ENCODE measurements at places on chromosomes 5 and 9.
A peak's percentile ranks its signal among the peaks of the same experiment; 100 is the strongest.

DNA sequence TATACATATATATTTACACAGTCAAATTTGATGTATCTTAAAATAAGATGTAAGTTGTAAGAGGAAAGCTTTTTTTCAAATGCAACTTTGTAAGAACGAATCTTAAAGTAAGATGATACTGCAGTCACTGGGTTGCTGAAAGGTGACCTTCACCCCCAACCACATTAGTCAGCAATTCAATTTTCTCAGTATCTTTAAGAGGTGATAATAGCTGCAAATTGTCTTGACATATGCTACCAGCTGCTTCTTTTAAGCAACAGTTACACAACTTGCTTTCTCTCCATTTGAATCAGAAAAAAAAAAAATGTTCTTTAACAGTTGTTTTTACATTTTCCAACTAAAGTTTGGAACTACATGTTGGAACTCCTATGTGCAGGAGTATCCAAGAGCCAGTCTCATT, 246.6 kb upstream of the CCNG1 start:
- DNase-seq = no peak

DNA sequence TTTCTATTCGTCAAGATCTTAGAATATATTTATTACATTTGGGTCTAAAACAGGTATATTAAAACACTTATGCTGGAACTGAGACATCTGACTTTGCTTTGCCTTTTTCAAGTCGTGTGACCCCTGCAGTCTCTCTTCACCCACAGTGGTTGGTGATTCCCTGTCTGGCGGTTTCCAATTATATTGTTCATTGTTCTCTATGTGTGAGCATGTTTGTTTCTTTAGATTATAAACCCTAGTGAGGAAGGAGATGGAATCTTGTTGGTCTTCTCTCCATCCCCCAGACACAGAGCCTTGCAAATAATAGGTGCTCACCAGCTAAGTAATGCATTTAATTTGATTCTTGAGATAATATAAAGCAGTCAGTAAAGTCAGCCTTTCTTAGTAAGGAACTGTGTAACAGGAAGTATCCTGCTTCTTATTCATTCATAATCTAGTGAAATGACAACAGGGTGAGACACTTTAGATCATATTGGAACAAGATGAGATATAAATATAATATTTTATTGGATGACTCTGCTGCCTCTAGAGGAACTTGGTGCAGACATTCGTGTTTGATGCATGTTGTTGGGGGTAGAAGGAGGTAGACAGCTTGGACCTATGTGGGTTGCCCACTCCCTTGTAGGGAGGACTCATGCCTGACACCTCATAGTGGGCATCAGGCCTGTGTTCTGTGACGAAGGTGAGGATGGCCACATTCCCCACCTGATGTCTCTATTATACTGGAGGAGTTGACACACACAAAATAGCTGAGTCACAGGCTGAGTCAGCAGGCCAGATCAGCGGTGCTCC, 88.1 kb downstream of the FGF1 start:
- peak; percentile 82 for DNase-seq

DNA sequence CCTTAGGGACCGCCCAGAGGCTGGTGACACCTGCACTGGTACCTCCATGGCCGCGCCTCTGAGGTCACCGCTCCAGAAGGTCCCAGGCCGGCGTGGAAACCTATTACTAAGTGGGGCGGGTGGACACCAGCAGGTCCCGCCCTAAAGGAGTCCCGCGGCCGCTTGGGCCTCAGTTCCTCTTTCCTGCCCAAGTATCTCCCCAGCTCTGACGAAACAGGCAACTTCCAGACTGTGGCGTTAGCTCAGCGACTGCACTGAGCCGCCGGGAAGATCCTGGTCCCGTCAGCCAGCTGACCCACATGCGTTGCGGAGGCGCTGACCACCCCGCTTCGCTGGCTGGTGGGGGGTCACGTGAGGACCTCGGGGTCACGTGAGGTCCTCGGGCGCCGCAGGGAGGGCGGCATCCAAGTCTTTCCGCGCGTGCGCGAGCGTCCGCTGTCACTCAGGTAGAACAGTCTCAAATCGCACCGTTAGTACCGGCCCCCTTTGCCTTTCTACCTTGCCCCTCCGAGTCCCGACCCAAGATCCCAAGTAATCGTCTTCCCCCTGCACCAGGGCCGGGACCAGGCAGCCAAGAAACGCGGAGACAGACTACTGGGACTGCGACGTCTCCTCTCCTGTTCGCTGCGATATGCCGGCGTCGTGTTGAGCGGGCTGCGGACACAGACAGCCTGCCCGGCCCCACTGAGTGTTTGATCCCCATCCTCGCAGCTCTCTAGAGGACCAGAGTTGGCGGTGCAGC, 53.7 kb upstream of the KDM4C start:
- DNase-seq = peak; percentile 92

DNA sequence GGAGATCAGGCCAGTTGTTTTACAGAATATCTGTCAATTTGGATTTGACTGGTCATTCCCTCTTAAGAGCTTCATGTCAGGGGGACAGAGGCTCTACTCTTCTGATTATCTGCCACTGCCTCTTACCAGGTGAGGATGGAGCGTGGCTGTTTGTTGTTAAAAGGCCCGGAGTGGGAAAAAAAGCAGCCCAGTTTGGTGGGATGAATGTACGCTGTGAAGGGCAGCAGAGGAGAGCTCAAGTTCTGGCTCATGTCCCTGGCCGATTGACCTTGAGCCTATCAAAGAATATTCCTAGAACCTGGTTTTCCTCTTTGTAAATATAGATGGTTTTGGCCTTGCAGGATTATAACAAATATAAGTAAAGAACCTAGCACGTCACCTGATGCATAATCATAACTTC, 16.3 kb upstream of the SHB start:
- DNase-seq = no peak

- no peak for DNase-seq
These were observed 1016.4 kb upstream of the DMAC1 start for GRCh38 chr9:8815931-8816330.

- DNase-seq = no peak
These were observed 29.1 kb downstream of the TRIO start for GRCh38 chr5:14172149-14172795.

- DNase-seq = no peak
These were observed 859.6 kb upstream of the SEMA6A start for GRCh38 chr5:117434254-117434653.

Data from head of caudate nucleus (tissue), 42 donors.